CD8-positive, alpha-beta memory T cell (primary cell): ENCODE measurements at places on chromosomes 12 and 14. TPM values are rescaled to one million over a fixed set of nuclear protein-coding genes. Genes with fewer than 3 reads are reported as not detected.

BLTP3B gene
- total RNA-seq = 65.1 TPM

TEX52 gene
- total RNA-seq = not detected

DEGS2 gene
- total RNA-seq = 0.35 TPM

FAM90A1 gene
- not detected for total RNA-seq

GRCh38 chr14:101563654-101564443 is 2.6 kb downstream of the DIO3 start:
- DNase-seq = no peak

GRCh38 chr12:46468160-46468559 is 95.6 kb upstream of the SLC38A2 start:
- DNase-seq = no peak

GRCh38 chr14:71181215-71182003 is 274.1 kb downstream of the PCNX1 start:
- no peak for DNase-seq

DNA sequence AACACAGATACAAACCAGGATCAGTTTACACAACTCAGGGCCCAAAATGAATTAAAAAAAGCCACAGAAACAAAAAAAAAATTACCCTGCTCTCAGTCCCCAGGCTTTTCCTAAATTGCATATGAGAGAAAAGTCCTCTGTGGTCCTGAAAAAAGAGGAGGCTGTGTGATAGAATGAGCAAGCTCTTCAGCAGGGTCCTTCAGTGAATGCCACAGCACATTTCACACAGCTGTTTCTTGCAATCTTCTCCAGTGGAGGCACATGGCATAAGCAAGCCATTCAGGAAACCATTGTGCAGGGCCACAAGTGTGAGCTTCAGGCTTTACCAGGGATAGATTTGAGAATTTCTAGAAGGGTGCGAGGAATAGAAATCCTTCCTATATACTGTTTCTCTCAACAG is 168.5 kb downstream of the PPM1H start:
- DNase-seq = no peak

GRCh38 chr12:105067511-105068031 is 16.7 kb downstream of the ALDH1L2 start:
- no peak for DNase-seq

GRCh38 chr14:28886940-28887339 is 120.4 kb downstream of the FOXG1 start:
- DNase-seq = no peak
